Activated CD4-positive, alpha-beta T cell treated with anti-CD3 and anti-CD28 coated beads for 36 hours (primary cell): ENCODE measurements at places on chromosomes 1 and 21.

- peaks cover 16% of the 10 kb centered on the region for H3K27me3 ChIP-seq
- no peak overlapping the region for H3K27ac ChIP-seq
- H3K36me3 ChIP-seq, result no peaks in the 10 kb centered on the region
Observed at GRCh38 chr1:230509281-230509977, 83.3 kb upstream of the PGBD5 start.

DNA sequence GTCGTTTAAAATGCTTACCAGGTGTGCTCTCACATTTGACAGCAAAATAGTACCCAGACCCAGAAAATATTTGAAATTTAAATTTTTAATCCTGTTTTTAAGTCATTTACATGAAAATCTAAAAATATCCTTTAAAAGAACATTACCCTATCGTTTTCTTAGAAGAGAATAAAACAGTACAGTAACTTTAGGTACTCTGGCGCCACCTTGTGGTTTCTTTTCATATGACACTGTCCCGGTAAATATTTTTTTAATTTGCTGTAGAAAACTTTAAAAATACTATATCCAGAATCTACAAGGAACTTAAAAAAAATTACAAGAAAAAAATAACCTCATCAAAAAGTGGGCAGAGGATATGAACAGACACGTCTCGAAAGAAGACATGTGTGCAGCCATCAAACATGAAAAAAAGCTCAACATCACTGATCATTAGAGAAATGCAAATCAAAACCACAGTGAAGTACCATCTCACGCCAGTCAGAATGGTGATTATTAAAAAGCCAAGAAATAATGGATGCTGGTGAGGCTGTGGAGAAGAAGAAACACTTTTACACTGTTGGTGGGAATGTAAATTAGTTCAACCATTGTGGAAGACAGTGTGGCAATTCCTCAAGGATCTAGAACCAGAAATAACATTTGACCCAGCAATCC is 129.2 kb downstream of the RGS21 start:
- H3K4me3 ChIP-seq, result no peak overlapping the region
- no peaks in the 10 kb centered on the region for H3K4me1 ChIP-seq
- DNase-seq, result peak; percentile 74
- no peaks in the 10 kb centered on the region for H3K36me3 ChIP-seq
- peaks cover 9% of the 10 kb centered on the region for H3K27me3 ChIP-seq
- H3K27ac ChIP-seq, result no peak overlapping the region

DNA sequence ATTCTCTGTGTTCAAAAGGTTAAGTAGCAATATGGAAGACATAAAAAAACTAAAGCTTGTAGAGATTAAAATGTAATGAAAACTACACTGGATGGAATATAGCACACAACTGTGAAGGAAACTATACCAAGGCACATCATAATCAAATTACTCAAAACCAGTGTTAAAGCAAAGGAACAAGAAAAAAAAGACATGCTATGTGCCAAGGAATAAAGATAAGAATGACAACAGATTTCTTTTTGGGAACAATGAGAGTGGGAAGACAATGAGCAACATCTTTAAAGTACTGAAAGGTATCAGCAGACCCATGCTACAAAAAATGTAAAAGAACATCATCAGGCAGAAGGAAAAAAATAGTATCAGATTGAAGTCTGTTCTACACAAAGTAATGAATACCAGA is 157.8 kb downstream of the VPS13D start:
- H3K27me3 ChIP-seq, result no peaks in the 10 kb centered on the region
- no peak for DNase-seq
- H3K36me3 ChIP-seq, result peaks cover 74% of the 10 kb centered on the region
- H3K27ac ChIP-seq, result no peak overlapping the region
- H3K4me3 ChIP-seq, result no peak overlapping the region

DNA sequence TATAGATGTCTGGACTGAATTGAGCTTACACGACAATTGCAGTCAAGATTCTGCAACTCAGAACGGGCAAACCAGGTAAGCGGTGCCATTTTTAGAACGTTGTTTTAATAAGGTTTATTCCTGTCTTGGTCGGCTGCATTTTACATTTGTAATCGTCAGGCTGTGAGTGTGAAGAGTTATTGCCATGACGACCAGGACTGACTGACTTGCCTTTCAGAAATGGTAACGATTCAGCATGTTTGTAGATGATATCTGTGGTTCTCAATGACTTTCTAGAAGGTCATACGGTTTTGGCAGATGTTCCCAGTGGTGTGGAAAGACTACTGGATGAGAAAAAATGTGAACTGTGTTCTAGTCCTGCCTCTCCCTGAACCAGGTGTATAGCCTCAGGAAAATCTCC is 271.3 kb upstream of the B3GALT2 start:
- H3K27me3 ChIP-seq, result no peaks in the 10 kb centered on the region
- no peak for DNase-seq
- H3K27ac ChIP-seq, result no peak overlapping the region
- H3K4me1 ChIP-seq, result peaks cover 24% of the 10 kb centered on the region
- H3K36me3 ChIP-seq, result no peaks in the 10 kb centered on the region
- no peak overlapping the region for H3K4me3 ChIP-seq

GRCh38 chr1:200386416-200386815 is 23.4 kb downstream of the ZNF281 start:
- no peaks in the 10 kb centered on the region for H3K4me1 ChIP-seq
- H3K4me3 ChIP-seq, result no peak overlapping the region
- no peak overlapping the region for H3K27ac ChIP-seq
- H3K36me3 ChIP-seq, result no peaks in the 10 kb centered on the region
- no peak for DNase-seq

DNA sequence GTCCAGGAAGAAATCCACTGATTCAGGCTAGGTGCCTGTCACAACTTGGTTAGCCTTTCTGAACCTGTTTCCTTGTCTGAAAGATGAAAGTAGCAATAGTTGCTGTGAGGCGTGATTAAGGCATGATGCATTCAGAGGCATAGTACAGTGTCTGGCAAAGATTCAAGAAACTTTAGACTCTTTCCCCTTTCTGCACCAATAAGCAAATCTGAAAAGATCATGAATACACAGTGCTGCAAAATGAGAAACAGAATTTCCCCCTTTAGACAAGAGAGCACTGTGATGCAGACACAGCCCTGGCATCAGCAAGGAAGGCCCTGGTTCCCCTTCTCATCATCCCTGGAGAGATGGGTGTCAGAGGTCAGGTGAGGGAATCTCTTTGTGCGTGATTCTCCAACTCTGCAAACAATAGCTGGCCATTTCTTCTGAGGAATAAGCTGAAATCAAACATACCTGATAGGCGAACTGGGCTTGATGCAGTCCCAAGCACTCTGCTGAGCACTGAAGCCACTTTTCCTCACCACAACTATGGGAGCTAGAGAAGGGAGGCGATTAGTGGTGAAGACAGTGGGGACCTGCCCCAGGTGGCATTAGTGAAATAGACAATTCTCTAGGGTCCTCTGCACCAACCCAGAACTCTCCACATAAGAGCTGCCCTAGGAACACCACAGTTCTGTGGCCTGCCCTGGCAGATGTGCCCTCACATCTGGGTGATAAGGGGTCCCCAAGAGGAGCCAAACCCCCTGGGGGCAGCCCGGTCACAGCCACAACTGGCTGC is 41.7 kb downstream of the ITPKB start:
- no peaks in the 10 kb centered on the region for H3K27me3 ChIP-seq
- no peak overlapping the region for H3K4me3 ChIP-seq
- peaks cover 90% of the 10 kb centered on the region for H3K4me1 ChIP-seq
- H3K27ac ChIP-seq, result peak overlapping the region; percentile 97

GRCh38 chr21:29827236-29827635 is 112.6 kb downstream of the GRIK1 start:
- H3K4me1 ChIP-seq, result no peaks in the 10 kb centered on the region
- no peak for DNase-seq
- peaks cover 12% of the 10 kb centered on the region for H3K27me3 ChIP-seq
- H3K27ac ChIP-seq, result no peak overlapping the region

DNA sequence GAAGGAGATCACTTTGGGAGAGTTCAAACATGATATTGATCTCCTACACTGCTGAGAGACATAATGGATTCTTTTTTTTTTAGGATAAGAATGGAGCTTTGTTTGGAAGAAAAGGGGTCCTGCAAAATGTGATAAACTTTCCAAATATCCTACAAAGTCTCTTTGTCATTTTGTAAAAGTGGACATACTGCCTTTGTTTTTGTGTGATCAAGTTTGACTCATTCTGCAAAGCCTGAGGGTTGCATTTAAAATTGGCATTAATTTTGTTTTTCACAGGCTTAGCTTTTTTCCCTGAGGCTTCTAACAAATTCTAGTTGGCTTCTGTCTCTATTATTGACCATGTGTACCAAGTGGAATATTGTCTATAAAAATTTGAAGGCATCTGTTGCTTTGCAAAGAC is 113.2 kb downstream of the AK5 start:
- H3K27ac ChIP-seq, result no peak overlapping the region
- H3K4me1 ChIP-seq, result peaks cover 2% of the 10 kb centered on the region
- H3K36me3 ChIP-seq, result peaks cover 1% of the 10 kb centered on the region
- DNase-seq, result no peak

DNA sequence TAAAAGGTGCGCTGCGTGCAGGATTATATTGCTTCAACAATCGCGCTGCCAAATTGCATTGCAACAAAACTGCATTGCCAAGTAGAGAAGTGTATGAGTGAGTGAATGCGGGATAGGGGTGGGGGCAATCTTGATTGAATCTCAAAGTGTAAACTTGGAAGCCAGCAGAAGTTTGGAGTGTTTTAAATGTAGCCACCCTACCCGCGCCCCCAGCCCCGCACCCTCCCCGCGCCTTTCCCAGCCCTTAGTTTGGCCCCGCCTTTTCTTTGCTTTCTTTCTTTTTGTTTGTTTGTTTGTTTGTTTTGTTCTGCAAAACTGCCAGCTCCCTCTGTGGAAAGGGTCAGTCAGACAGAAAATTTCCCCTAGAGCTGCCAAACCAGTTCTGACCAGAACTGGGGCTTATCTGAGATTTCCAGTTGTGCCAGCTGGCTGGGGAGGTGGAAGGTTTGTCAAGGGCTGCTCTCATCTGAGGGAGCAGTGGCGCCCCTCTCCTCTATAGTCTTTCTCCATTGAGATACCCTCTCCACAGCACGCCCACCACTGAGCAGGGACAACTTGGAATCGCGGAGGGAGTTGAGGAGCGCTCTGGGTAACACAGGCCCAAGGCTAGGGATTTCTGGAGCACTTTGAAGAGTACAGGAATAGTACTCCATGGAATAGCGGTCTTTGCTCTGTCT is 666 bp upstream of the BEND5 start:
- H3K4me1 ChIP-seq, result peaks cover 31% of the 10 kb centered on the region
- no peak for DNase-seq
- peaks cover 11% of the 10 kb centered on the region for H3K27me3 ChIP-seq
- H3K4me3 ChIP-seq, result peak overlapping the region; percentile 85
- peaks cover 14% of the 10 kb centered on the region for H3K36me3 ChIP-seq

DNA sequence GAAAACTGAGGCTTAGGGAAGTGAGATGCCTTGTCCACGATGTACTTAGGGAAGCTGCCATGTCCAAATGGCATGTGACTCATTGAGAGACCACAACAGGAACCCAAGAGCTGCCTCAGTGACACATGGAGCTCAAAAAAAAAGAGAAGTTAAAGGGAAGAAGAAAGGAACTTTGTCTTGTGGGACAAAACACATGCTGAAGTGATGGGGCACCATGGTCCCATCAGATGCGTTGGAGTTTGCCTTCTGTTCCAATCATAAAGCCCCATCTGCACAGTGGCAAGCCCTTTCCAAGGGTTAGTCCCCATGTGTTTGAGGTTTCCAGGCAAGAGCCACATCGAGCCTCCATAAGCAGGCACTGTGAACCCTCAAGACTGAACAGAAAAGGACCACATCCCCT is 8.0 kb downstream of the MED8 start:
- no peak for DNase-seq
- H3K36me3 ChIP-seq, result peaks cover 49% of the 10 kb centered on the region
- H3K27me3 ChIP-seq, result no peaks in the 10 kb centered on the region

- DNase-seq, result peak; percentile 8
- no peak overlapping the region for H3K4me3 ChIP-seq
- peaks cover 14% of the 10 kb centered on the region for H3K4me1 ChIP-seq
- no peaks in the 10 kb centered on the region for H3K36me3 ChIP-seq
- H3K27me3 ChIP-seq, result no peaks in the 10 kb centered on the region
Observed at GRCh38 chr1:228150461-228151179, 890 bp downstream of the GJC2 start.

DNA sequence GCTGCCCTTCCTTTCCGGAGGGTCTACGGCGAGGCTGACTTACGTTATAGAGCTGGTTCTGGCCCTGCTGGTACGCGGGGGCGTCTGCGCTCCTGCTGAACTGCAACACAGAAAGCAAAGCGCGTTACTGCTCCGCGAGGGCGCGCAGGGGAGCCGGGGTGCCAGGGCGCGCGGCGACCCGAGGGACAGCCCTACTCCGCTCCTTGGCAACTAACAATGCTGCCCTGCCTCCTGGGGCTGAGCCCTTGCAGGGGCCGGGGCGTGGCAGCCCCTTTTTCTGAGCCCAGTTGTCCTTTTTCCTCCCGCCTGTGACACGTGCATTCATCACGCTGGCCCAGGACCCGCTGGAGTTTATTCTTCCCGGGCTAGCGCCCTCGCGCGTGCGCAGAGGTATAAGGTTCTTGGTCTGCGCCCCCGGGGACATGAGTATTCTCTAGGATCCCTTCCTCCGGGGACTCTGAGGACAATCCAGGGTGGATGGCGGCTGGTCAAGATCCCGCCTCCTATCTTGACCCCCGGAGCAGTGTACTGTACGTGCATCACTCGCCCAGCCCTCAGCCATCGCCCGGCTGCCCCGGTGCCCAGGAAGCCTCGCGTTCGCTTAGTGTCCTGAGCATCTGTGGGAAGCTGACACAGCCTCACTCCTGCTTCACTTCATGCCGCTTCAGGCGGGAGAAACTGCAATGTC is 78.9 kb downstream of the CD247 start:
- H3K36me3 ChIP-seq, result peaks cover 66% of the 10 kb centered on the region
- H3K4me3 ChIP-seq, result peak overlapping the region; percentile 35
- no peaks in the 10 kb centered on the region for H3K27me3 ChIP-seq
- peak overlapping the region; percentile 14 for H3K27ac ChIP-seq
- peak; percentile 67 for DNase-seq

DNA sequence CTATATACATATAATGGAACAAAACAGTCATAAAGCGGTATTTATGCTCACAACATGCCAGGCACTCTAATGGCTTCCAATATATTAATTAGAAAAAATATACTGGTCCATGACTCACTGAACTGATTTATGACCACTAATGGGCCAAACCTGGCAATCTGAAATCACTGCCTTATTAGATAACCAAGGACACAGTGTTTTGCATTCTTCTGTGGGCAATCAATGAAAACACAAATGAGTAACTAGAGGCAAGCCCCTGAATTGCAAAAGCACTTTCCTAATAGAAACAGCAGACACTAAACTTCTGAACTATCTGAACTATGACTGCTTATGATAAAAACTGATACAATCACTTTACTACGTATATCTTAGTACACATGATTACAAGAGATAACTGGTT is 3.5 kb downstream of the GCLM start:
- no peak for DNase-seq
- peaks cover 7% of the 10 kb centered on the region for H3K36me3 ChIP-seq
- no peaks in the 10 kb centered on the region for H3K27me3 ChIP-seq
- peaks cover 43% of the 10 kb centered on the region for H3K4me1 ChIP-seq
- H3K4me3 ChIP-seq, result no peak overlapping the region
